Esophagus squamous epithelium (tissue), 5 donors: ENCODE measurements at places on chromosomes 12 and 14.

- no peak for DNase-seq
Observed at GRCh38 chr14:58941629-58942028, 246.8 kb upstream of the DAAM1 start.

DNA sequence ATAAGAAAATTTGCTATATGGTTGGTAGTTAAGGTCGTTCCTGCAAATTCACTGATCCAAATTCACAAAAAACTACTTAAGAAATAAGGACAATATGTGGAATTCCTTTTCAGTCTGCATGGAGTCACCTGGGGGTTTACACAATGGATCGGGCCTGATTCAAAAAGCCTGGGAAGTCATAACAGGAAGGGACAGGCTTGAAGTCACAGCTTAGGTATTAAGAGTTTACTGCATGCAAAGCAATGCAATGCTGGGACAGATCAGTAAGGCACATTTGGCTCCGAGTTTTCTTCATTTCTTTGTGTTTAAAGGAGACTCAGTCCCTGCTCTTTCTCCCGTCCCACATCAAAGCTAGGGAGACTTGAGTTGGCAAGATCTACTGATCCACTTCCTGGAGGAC, 153.3 kb downstream of the NTF3 start:
- no peak for DNase-seq

DNA sequence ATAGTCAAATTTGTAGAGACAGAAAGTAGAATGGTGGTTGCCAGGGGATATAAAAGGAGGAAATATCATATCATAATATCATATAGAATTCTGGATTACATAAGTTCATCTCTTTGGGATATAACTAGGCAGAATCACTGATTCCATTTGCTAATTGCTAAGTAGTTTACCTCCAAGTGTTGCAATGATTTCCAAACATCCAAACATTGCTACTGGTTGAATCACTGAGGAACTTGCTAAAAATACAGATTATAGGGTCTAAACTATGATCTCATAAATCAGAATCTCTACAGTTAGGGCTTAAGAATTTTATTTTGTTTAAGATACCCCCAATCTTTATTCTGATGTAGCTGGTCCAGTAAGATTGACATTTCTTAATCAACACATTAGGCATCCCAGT, 16.1 kb upstream of the TAS2R42 start:
- DNase-seq = no peak

GRCh38 chr14:102957222-102957621, 34.8 kb downstream of the AMN start:
- DNase-seq = no peak
